Esophagus squamous epithelium (tissue), 5 donors: ENCODE measurements at places on chromosomes 2 and 18.

DNA sequence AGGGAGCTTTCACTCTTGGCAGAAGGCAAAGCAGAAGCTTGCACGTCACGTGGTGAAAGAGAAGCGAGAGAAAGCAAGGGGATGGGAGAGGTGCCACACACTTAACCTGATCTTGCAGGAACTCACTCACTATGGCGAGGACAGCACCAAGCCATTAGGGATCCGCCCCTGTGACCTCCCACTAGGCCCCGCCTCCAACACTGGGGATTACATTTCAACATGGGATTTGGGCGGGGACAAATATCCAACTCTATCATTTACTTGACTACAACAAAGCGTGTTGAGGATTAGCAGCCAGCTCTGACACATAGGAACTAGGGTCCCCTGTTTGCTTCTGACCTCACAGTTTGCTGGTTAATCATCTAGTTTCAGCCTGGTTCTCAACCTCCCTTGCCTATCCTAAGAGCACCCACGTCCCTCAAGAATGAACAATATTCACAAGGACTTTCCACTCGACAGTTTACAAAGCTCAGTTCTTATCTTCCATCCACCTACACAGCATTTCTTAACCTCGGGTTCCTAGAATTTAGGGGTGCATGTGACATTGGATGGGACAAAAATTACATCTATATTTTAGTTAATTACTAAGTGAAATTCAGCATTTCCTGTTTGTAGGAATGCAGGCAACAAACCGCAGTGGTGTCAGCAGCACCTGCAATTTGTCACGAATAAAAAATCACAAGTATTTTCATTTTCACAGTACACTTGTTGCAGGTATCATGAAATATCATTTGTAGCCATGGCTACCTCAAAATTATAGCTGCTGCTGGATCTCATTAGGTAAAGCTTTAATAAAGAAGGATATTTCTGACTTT, 36.0 kb downstream of the LBH start:
- DNase-seq = no peak

DNA sequence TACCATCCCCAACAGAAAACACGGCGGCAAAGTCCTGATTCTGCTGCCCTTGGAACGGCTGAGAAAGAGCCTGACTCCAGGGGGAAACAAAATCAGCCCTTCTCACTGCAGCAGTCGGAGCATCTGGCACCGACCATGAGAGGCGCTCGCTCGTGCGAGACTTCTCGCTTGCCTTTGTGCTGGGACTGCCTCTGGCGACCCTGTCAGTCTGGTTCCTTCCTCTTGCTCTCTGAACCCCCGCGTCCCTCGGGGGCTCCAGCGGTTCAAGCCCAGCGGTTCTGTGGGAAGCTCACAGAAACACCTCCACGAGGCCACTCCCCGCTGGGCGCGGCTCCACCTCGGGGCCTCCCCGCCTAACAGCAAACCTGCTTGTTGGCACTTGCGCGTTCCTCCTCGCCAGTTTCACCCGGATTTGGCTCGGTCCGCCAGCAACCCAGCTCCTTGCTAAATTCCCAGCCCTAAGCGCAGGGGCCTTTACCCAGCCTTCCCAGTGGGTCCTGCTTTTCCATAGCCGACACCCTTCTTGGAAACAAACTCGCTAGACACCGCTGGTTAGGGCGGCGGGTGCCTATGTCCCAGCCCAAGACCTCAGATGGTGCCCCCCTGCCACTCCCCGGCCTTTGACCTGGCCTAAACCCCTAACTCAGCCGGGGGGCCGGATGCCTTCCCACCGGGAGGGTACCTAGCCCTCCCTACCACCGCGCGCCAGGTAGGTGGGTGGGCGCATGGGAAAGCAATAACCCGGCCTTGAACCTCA, 2.2 kb downstream of the RND3 start:
- DNase-seq = no peak

GRCh38 chr18:12013186-12013916, 32.0 kb downstream of the IMPA2 start:
- no peak for DNase-seq

DNA sequence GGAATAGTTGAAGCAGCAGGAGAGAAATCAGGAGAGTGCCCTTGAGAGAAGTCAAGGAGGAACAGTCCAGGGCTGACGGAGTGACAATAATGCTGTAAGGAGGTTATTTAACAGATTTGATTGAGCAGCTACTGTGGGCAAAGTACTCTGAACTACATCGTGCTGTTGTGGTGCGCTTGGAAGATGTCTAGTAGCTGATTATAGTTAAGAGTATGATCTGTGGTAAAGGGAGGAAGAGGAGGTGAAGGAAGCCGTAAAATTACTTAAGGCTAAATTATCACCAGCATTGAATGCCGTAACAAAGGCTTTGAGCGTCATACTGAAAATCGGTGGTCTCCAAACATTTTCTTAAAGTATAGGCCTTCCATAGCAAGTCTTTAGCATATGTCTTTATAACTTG, 4.5 kb downstream of the PCBP1 start:
- DNase-seq = no peak

DNA sequence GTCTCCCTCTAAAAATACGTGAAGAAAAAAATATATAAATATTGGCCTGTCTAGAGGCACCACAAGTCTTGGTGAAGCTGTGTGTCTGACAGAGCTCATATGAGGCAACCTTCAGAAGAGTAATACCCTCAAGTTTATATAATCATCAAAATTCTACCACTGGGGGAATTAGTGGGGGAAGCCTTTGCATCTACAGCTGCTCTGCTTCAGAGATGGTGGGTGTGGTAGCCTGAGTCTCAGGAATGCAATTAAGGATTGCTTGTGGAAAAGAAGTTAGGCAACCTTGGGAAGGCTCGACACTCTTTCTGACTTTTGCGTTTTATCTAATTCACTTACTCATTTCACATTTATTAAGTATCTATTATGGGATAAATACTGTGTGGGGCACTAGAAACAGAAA, 17.4 kb downstream of the TPGS2 start:
- no peak for DNase-seq
